ENCODE measurements at places on chromosomes 1 and 21.

DNA sequence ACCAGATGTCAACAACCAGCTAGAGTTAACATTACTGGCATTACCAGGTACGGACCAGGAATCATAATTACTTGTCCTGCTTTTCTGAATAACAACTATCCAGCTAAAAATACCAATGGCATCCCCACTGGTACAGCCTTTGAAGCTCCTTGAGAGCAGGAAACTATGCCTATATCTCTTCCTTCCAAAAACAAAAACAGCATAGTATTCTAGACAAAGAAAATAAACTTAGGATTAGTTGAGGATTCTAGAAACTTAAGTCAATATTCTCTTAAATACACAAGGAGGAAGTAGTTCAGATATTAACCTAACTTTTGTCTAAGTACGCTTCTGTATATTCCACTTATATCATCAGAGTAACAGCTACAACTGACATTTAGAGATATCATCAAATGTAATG lies 3.0 kb downstream of the FUBP1 start:
- DNase-seq, result no peak

- DNase-seq, result no peak
Observed at GRCh38 chr1:192516776-192517297, 58.7 kb upstream of the RGS1 start.

DNA sequence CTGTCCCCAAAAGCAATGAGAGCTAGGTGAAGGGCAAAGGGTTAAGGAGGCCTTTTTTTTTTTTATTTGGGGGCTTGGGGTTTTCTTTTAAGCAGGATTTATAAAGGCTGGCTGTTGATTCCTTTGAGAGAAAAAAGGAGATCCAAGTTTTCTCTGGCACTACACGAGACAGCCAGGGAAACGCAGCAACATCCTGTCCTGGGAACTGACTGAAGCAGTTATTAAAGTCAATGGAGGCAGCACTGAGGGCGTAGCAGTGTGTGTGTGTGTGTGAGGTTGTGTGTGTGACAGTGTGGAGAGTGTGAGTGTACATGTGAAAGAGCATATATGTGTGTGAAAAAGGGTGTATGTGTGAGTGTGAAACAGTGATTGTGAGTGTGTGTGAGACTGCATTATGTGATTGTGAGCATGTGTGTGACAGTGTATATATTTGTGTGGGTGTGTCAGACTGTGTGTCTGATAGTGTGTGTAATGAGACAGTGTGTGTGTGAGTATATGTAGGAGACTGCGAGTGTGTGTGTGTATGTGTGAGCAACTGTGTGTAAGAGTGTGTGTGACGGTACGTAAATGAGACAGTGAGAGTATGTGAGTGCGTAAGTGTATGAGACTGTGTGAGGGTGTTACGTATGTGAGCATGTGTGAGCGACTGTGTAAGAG lies 65.9 kb upstream of the TIAM1 start:
- no peak for DNase-seq

- DNase-seq, result no peak
Observed at GRCh38 chr1:22869325-22869724, 103.3 kb downstream of the LACTBL1 start.

DNA sequence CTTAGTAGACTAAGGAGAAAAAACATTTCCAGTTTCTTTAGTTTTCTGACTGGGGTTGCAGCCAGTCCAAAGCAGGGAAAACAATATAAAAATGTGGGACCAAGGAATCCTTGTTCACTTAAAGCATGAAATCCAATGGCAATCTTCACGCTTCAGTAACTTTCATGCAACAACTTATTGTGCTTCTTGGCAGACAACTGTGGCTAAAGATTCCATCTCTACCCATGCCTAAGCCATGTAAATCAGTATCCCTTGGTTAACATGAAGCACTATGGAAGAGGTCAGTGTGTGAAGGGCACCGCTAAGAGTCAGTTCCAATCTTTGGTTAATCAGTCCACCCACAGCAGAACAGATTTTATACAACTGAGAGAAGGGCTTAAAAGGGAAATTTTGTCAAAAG lies 201.8 kb upstream of the GREM2 start:
- DNase-seq, result no peak

GRCh38 chr1:67767103-67767782 lies 66.0 kb downstream of the GNG12 start:
- DNase-seq, result no peak

- no peak for DNase-seq
Observed at GRCh38 chr21:36487641-36488307, 7.9 kb upstream of the CLDN14 start.

DNA sequence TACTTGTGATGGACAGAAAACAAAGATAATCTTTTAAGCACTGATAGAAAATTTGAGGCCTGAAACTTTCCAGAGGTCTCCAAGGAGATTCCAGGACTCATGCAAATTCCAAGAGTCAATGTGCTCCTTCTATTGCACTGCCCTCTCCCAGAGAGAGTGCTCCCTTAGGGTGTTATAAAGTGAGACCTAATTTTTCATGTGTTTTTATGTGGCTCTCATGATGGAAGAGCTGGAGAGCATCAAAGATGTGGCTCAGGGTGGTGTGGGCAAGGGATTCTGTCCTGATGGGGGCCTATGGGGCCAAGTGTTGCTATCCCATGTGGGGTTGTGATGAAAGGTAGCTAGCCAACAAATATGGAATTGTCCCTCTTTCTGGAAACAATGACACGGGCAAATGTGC lies 101.3 kb downstream of the PRRX1 start:
- DNase-seq, result no peak

- DNase-seq, result no peak
Observed at GRCh38 chr1:107990606-107991005, 25.6 kb upstream of the VAV3 start.

DNA sequence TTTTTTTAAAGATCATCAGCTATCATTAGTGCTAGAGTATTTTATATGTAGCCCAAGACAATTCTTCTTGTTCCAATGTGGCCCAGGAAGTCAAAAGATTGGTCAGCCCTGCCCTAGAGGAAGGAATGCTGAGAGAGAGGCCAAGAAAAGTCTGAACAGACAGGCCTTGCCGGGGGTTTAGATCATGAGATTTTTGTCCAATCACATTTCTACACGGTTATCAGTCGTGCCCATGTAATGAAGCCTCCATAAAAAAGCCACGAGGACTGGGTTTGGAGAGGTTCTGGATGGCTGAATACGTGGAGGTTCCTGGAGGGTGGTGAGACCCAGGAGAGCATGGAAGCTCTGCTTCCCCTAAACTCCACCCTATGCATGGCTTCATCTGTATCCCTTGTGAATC lies 24.3 kb upstream of the ENO1 start:
- no peak for DNase-seq

DNA sequence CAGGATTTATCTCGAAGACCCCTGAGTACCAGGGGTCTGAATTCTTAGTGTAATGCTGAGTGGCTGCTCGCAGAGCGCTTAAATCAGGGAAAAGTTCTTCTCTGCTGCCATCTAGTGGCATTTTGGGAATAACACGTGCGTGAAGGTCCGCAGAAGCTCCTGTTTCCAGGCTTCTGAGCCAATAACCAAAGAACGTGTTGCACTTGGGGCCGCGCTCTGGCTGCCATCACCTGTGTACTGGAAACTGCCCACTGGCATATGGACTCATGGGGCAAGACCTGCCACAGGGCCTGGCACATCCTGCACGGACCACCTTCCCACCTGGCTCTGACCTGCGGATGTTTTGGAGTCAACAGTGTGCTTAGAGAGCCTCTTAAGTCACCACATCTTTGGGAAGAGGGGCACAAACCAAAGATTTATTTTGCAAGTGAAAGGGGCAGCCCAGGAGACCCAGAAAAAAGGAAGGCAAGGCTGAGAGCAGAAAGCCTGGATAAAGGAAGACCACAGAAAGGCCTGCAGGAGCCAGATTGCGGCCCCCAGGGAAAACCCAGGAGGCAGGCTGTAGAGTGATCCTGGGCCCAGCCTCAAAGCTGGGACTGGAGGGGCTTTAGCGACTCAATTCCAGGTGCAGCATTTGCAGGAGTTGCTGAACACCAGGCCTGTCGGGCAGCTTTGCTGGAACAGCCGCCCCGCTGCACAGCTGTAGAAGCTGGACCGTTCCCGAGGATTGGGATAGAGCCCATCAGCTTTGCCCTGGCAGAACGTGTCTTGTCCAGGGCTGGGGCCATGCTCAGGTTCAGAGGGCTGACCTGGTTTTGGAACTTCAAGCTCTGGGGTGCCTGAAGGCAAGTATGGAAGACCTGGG lies 13.0 kb downstream of the CHIT1 start:
- DNase-seq, result peak; percentile 60

- no peak for DNase-seq
Observed at GRCh38 chr1:215789981-215790380, 222.9 kb downstream of the KCTD3 start.

DNA sequence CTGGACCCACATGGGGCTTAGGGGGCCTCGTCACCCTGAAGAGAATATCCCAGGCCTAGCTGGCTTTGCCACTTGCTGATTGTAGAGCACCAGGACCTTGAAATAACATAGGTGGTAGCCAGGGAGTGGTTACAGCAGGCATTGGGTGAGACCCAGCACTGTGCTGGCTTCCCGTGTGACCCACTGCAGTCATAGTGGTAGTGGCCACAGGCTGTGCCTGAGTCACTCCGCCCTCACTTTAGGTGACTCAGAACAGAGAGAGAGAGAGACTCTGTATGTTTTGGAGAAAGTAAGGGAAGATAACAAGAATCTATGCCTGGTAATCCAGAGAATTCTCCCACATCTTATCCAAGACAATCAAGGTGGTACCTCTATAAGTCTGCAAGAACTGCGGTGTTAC lies 98.7 kb upstream of the LHX8 start:
- no peak for DNase-seq

GRCh38 chr1:212470059-212470458 lies 37.3 kb downstream of the NENF start:
- DNase-seq, result peak; percentile 86

DNA sequence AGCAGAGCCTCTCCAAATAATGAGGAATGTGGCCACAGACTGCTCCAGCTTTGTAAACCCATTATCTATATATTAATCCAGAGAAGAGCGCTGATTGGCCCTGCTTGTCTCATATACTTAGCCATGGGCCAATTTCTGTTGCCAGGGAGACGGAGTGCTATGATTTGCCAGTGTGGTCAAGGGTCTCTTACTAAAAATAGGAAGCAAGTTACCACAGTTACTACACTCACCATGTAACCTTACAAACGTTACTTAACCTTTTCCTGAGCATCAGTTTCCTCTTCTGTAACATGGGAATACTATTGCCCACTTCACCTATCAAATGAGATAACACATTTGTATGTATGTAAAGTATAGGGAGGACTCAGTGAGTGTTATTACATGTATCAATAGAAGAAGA lies 7.7 kb upstream of the S100A2 start:
- no peak for DNase-seq

DNA sequence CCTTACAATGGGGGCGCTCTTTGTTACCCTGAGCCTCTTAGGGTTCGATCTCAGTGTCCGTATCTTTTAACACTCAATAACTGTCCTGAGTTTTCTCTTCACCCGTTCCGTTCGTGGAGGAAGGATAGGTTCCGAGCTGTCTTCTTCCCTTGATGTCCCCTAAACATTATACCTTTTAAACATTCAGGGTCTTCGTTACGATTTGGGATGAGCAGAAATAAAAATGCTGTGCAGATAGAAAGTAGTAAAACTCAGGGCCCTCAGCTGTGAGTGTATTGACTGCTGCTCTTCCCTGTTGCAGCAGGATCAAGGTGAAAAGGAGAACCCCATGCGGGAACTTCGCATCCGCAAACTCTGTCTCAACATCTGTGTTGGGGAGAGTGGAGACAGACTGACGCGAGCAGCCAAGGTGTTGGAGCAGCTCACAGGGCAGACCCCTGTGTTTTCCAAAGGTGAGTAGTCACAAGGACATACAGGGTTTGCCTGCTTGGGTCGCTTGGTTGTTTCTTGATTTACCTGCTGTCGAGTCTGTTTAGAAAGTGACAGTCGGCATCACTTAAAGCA lies 784 bp downstream of the RPL11 start:
- DNase-seq, result no peak

DNA sequence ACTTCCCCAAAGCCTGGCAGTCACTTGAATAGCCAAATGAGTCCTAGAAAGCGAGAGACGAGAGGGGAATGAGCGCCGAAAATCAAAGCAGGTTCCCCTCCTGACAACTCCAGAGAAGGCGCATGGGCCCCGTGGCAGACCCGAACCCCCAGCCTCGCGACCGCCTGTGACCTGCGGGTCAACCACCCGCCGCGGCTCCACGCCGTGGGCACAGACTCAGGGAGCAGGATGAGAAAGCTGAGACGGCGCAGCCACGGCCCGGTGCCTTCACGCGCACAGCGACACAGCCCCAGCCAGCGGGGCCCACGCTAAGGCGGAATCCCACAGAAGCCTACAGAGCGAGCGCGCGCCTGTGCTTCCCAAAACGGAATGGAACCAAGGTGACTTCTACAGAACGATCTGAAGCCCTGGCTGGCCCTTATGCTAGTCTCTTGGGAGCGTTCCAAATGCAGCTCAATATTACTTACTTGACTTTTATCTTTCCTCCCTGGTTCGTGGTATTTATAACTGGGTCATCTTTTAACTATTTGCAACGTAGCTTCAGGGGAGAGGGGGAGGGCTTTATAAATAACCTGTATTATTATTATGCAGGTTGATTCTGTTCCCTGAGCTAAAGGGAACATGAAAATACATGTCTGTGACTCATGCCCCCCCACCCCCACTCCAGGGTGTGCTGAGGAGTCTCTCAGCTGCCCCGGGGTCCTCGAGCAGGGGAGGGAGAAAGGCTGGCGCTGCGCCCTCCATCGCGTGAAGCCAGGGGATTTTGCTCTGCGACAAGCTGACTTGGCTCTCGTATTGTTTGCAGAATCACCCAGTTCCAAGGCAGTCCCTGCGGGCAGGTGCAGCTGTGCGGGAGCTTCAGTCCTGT lies 1.7 kb downstream of the TSPEAR start:
- peak; percentile 22 for DNase-seq

DNA sequence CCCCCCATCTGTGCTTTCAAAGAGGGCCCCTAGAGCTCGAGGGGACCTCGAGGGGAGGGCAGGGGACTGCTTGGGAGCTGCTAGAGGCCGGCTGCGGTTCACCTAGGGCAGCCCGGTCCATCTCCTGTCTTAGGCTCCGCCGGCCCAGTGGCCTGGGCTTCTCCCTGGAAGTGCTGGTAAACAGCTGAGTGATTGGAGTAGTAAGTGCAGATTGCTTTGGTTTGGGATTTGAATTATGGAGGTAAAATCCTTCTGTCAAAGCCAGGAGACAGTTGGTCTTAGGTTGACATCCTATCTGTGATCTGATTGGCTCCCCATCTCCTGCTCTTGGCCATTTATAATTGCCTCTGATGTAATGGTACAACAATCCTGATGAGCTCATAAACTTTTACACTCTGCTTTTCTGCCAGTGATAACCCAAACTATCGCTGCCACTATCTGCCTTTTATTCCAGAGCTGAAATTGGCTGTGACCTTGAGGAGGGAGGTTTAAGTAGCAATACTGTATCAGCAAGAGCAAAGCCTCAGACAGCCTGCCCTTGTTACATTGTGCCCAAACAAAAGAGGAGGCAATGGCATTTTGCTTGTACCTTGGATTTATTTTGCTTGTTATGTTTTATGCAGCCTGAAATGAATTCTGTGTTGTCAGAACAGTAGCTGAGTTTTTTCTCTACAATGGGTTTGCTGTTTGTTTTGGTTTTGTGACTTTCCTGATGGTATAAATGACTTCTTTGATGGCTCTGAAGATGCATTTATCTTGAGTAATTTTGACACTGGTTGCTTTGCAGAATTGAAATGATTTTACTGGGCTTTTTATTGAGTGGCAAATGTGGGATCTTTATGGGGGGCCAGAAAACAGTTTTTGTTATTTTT lies 2.4 kb downstream of the ARID1A start:
- DNase-seq, result peak; percentile 12

GRCh38 chr1:21680381-21680780 lies 11.2 kb upstream of the RAP1GAP start:
- no peak for DNase-seq

- no peak for DNase-seq
Observed at GRCh38 chr1:181664543-181664942, 181.2 kb downstream of the CACNA1E start.

GRCh38 chr1:245873883-245874671 lies 633.0 kb downstream of the SMYD3 start:
- no peak for DNase-seq
